ENCODE measurements at places on chromosomes 4 and X.
A peak's percentile ranks its signal among the peaks of the same experiment; 100 is the strongest.

DNA sequence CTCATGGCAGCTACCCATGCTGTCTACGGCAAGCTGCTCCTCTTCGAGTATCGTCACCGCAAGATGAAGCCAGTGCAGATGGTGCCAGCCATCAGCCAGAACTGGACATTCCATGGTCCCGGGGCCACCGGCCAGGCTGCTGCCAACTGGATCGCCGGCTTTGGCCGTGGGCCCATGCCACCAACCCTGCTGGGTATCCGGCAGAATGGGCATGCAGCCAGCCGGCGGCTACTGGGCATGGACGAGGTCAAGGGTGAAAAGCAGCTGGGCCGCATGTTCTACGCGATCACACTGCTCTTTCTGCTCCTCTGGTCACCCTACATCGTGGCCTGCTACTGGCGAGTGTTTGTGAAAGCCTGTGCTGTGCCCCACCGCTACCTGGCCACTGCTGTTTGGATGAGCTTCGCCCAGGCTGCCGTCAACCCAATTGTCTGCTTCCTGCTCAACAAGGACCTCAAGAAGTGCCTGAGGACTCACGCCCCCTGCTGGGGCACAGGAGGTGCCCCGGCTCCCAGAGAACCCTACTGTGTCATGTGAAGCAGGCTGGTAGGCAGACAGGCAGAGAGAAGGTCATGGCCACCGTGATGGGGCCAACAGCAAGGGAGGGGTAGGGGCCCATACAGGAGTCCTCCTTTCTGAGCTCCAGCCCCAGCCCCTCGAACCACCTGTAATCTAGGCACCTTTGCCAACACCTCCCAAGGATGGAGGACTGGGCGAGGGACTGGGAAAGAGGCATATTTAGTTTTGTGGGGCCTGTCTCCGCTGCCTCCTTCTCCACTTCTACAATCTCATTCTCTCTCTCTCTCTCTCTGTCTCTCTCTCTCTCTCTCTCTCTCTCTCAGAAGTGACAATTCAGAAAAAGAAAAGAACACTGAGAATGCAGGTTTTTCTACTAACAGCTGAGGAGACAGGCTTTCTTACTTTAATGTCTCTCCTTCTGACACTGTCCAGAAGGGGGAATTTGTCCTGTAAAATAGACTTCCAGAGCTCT lies 4.7 kb upstream of the TSPYL2 start:
- no peak for DNase-seq

GRCh38 chr4:6372649-6373525 lies 99.5 kb downstream of the PPP2R2C start:
- peak; percentile 4 for DNase-seq

DNA sequence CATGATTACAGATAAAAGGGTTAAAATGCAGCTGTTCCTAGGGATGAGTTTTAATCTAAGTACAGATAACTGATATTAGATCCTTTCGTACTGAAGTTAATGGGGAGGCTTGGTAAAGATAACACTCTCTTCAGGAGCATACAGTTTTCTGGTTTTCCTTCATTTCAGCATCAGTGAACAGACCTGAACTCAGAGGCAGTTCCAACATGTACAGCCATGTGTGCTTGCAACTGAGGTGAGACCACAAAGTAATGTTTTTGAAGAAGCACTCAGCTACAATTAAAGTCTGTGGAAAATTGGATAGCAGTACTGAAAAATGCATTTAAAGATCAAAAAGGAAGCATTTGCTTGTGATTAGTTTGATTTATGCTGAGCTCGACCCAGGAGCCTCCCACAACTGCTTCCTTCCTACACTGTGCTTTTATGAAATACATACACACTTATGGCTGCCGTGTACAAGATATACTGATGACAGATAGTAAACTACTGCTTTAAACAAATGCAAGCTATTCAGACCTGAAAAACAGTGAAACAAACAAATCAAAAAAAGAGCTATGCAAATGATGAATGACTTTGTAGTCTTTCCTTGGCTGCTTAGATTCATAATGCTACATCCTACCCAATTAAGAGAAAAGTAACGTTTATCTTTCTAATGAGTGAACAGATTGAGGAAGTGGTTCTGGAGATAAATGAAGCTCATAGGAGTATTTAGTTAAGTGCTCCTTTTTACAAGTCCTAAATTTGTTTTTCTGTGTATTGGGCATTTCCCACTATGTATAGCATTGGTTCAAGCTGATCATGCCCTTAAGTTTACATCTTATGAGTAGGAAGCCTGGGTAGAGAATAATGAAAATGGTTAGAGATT lies 68.4 kb downstream of the PDLIM5 start:
- no peak for DNase-seq

DNA sequence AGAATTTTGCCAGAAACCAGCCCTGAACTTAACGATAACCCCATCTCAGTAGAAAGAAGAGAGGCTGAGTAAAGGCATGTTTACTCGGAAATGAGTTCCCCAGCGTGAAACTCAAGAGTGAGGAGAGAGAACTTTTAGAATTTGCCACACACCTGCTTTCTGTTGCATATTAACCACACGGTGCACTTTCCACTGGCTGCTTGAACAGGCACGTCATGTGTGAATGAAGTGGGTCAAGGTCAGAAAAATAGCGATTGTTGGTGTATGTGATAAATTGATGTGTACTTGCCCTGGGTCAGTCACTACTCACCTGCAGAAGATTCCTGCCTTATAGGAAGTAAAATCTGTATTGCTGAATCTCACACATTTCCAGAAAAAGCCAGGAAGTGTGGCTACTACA lies 395.7 kb downstream of the TRIML1 start:
- DNase-seq: no peak
